Right cardiac atrium (tissue), 5 donors: ENCODE measurements at places on chromosomes 1 and 21. TPM values are rescaled to one million over a fixed set of nuclear protein-coding genes. Genes with fewer than 3 reads are reported as not detected.

The PPIAL4G gene
- total RNA-seq: not detected

The ZNF436 gene
- total RNA-seq: 11.3 TPM

The GSTM5 gene
- total RNA-seq: 5.3 TPM

The CCNL2 gene
- 63.1 TPM for total RNA-seq

The SH3D21 gene
- total RNA-seq: 4.7 TPM

The CGN gene
- 0.47 TPM for total RNA-seq

The WNT3A gene
- total RNA-seq: not detected

The FMN2 gene
- not detected for total RNA-seq

The CD244 gene
- total RNA-seq: 0.51 TPM

The CTSK gene
- 14.3 TPM for total RNA-seq

The HJV gene
- 107 TPM for total RNA-seq

The TMCC2 gene
- 6.5 TPM for total RNA-seq

The FCRL2 gene
- total RNA-seq: not detected

The KRTAP21-3 gene
- not detected for total RNA-seq

The WLS gene
- total RNA-seq: 102 TPM

The CRYBG2 gene
- not detected for total RNA-seq

DNA sequence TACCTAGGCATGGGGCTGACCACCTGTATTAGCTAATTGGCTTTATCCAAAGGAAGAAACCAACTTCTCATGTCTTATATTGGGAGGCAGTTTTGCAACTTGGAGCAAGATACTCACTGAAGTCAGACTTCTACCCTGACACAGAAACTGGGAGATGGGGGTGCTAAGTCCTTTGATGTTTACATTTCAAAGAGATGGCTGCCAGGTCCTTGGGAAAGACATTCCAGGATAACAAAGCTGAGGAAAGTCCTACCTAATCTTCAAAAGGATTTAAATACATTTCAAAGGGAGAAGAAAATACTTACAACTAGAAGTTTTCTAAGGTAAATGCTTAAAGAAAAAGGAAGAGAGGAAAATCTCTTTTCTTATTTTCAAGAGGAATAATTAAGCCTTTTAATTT is 62.1 kb downstream of the FH start:
- no peak for DNase-seq

- peak; percentile 64 for DNase-seq
Observed at GRCh38 chr1:233252441-233252840, 43.1 kb downstream of the PCNX2 start.

DNA sequence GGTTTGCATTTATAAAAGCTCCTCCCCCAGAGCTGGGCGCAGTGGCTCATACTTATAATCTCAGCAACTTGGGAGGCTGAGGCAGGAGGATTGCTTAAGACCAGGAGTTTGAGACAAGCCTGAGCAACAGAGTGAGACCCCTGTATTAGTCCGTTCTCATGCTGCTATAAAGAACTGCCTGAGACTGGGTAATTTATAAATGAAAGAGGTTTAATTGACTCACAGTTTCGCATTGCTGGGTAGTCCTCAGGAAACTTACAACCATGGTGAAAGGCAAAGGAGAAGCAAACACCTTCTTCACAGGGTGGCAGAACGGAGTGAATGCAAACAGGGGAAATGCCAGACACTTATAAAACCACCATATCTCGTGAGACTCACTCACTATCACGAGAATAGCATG is 52.5 kb downstream of the ZNF684 start:
- DNase-seq: no peak

- DNase-seq: no peak
Observed at GRCh38 chr1:202283379-202283844, 58.3 kb downstream of the UBE2T start.

DNA sequence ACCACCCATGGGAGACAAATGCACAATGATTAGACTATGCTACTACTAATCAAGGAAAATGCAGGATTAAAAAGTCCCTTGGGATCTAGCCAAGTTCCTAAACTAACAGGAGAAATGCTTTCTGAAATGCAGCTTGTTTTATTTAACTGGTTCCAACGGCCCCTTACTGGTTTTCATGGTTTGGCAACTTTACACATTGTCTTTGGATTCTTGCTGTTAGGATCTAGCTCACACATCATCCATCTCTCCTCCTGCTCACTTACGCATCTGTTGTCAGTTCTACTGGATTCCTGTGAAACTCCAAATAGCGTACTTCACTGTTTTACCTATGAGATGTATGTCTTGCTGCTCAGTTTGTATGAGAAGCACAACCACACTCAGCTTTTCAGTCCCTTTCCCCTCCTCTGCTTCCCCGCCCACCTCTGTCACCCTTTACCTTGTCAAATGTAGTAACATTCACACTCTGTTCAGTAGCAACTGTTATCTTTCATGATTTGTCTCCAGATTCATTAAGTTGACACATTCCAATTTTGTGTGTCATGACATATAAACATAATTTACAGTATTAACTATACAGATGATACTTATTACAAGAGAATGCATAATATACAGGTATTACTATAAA is 130.1 kb downstream of the SIM2 start:
- no peak for DNase-seq

DNA sequence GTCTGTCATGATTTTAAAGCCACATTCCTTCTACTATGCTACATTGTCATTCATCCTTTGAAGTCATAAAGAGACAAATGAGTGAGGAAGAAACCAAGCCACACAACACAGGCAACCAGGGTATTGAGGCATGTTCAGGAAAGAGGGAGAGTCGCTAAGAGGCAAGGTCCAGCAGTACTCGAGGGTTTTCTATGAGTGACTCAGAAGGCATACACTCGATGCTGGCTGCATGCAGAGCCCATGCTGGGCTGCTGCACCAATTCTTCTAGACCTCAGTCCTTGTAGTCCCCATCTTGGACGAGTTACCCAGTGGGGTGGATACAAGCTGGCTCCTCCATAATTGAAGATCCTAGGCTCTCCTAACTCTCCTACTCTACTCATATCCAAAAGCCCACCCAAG is 57.6 kb downstream of the OLFML2B start:
- no peak for DNase-seq

GRCh38 chr1:244231193-244231571 is 180.1 kb downstream of the ZBTB18 start:
- no peak for DNase-seq

DNA sequence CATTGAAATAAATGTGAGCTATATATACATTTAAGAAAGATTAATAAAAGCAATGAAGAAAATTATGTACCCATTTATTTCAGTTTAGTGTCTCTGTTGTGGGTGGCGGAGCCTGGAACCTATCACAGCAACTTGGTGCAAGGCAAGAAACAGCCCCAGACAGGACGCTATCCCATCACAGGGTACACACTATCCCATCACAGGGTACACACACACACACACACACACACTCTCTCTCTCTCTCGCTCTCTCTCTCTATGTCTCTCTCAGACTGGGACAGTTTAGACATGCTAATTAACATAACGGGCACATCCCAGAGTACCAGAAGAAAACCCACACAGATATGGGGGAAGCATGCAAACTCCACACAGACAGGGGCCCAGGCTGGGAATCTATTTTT is 6.5 kb upstream of the IL6R start:
- no peak for DNase-seq

DNA sequence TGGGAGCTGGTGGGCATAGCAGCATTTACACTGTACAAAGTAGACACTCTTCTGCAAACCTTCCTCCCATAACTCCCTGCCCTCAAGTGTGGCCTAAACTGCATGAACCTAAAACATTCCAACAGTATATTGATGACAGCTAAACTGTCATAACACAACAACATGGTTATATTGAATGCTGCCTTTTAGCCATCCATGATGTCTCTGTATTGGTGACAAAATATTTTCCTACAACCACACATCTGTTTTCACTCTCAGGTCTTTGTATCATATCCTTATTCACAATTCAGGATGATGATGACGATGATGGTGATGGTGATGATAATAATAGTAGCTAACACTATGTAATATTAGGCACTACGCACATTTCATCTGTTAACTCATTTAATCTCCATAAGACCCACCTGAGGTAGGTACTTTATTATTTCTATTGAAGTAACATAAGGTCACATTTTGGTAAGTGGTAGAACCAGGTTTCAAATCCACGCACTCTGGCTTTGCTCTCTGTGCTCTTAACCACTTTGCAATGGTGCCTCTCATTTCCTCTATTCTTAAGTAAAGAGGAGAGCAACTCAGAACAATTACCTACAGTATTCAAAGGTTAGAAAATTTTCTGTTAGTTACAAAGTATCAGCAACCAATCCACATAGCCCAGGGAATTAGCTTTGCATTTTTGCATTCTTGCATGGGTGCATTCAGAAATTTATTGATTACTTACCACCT is 185.1 kb upstream of the LMO4 start:
- DNase-seq: no peak

GRCh38 chr1:62307895-62308492 is 11.2 kb downstream of the KANK4 start:
- no peak for DNase-seq

GRCh38 chr1:168842916-168843315 is 113.9 kb upstream of the DPT start:
- no peak for DNase-seq

- peak; percentile 29 for DNase-seq
Observed at GRCh38 chr1:200245473-200245872, 164.4 kb downstream of the ZNF281 start.

DNA sequence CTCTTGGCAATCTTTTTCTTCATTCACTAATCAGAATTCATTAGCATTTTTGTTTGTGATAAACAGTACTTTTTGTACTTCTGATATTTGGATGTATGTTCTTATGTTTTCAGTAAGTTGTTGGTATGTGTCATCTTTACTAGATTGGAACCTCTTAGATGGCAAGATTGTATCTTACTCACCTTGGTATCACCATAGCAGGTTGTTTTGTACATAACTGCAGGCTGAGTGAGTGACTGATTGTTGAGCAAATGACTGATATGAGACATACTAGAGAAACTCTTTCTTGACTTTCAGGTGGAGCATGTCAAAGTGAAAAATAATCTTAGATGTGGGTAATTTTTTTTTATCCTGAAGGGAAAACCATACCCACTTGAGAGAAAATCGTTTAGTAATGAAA is 173.7 kb downstream of the CLEC20A start:
- DNase-seq: no peak

DNA sequence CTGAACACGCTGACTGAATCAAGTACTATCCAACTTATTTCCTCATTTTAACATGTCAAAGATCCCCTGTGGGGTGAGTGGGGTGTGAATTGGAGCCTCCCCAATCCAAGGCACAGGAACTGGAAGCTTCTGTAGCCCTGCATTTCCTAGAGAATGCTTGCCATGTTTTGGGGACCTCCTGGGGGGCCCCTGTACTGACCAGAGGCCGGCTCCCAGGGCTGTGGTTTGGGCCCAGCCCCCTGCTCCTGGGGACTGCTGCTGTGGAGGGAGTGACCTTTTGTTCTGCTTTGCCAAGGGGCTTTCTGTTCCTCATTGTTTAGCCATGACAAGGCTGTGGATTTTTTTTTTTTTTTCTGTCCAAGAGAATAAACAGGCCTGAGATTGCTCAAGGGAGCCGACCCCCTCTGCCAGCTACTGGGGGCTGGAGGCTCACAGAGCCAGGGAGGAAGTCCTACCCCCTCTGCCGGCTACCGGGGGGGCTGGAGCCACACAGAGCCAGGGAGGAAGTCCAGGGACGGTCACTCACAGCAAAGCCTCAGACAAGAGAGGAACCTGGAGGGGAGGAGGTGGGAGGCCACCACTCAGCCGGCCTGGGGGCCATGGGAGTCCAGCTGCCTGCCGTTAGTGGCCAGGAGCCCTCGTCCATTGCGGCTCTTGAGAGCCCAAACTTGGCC is 17.4 kb downstream of the TNFRSF1B start:
- DNase-seq: peak; percentile 95

DNA sequence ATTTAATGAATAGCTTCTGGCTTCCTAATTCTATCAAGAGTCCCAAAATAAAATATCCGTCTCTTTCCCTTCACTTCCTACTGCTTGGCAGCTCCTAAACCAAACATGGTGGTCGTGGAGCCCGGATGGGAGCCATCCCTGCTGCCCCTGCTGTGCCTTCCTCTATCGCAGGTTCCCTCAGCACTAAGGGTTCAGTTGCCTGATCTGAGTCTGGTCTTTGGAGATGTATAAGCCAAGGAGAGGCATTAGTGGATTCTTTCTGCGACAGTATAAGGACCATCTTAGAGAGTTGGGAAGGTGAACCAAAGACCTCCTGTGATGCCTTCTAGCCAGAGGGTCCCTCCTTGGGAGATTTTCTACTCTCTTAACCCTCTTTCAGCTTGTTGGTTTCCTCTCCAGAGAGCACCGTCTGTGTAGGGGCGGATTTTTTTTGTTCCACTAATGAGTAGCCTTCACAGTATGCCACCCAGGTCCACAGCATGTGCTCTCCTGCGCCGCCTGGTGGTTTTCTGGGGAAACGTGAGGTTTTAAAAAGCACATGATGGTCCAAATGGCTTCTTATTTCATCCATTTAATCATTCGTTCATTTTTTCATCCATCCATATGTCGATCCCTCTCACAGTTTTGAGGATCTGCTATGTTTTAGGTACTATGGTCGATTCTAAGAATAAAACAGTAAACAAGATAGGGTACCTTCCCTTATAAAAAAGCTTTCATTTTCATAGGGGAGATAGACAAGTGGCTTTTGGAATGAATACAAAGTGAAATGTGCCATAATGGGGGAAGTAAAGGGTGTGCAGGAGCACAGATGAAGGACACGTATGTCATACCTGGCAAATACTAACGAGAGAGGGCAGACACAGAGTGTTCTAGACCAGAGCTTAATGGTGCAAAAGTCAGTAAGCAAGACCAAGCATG is 71.0 kb downstream of the NFASC start:
- peak; percentile 78 for DNase-seq

DNA sequence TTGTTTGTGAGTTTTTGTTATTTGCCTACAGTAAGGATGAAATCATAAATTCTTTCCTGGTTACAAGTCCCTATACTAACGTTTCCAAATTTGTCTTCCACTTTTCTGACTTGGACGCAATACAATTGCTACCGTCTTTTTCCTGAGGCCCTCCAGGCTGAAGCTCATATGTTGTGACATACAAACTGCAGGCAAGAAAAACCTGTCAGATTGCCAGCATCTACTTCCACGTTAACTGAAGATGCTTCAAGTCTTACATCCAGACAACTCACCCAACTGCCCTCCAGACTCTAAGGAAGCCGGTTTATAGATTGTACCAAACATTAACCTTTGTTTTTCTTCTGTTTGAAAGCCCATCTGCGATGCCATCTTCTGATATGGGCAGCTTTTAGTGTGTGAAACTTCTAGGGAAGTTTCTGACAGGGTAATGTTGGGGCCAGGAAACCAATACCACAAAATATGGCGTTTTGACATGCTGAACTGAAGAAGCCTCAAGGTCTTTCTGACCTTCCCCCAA is 21.4 kb upstream of the RNF11 start:
- no peak for DNase-seq

DNA sequence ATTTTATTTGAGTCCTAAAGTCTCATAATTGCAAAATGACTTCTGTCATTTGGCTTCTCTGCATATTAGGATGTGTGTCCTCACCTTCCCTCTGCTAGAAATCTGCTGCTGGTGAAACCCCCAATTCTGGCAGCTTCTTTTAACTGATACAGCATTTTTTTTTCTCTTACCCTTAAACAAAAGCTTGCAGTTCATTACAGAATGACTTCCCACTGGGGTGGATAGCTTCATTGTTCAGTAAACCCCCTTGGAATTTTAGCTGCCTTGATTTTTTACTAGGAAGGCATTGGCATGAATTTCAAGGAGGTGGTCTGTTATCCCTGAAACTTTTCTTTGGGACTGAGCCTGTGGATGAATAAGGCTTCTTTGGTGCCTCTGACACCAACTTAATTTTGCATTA is 16.8 kb downstream of the TSEN15 start:
- no peak for DNase-seq
